ENCODE measurements at places on chromosomes 11 and 22. TPM values are rescaled to one million over a fixed set of nuclear protein-coding genes. Genes with fewer than 3 reads are reported as not detected.

- ATAC-seq, result peak; percentile 65
Measured at GRCh38 chr11:92830377-92831155, 138.9 kb upstream of the MTNR1B start.

DNA sequence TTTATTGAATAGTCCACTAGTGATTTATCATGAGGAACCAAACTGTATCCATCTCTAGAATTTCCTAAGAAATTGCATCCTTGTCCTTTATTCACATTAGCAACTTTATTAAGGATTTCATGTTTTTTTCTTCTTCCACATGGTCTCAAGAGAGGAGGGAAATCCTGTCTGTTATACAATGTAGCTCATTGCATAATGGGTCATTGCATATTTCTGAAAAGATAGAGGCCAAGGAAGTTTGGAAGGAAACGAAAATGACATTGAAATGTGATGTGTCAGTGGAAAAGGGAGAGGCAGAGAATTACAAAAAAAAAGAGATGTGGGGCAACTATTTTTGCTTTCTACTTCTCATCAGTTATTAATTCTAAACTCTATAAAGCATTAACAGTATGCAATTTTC is 353.1 kb downstream of the METTL15 start:
- no peak for ATAC-seq

Gene APOL5
- not detected for total RNA-seq

Gene VPS37C
- 7.4 TPM for total RNA-seq

GRCh38 chr22:37913233-37913721 is 7.2 kb downstream of the MICALL1 start:
- no peak for ATAC-seq

Data from motor neuron (in vitro differentiated cells).